ENCODE measurements at places on chromosomes 1 and 21. TPM values are rescaled to one million over a fixed set of nuclear protein-coding genes. Genes with fewer than 3 reads are reported as not detected.

Gene FCN3
- total RNA-seq: not detected

Gene OR6Y1
- not detected for total RNA-seq

Gene LRRC38
- total RNA-seq: not detected

Gene BSND
- not detected for total RNA-seq

Gene OLFML2B
- 1.6 TPM for total RNA-seq

Gene SPRR2D
- not detected for total RNA-seq

Gene OR14C36
- total RNA-seq: not detected

Gene CELA3B
- total RNA-seq: not detected

Gene GABRD
- total RNA-seq: 2.5 TPM

Gene OPTC
- not detected for total RNA-seq

Gene AKR7A2
- total RNA-seq: 29.4 TPM

Gene PPFIA4
- 44.1 TPM for total RNA-seq
